ENCODE measurements at places on chromosomes 5 and 9. TPM values are rescaled to one million over a fixed set of nuclear protein-coding genes. Genes with fewer than 3 reads are reported as not detected.

The IFNE gene
- 0.39 TPM for total RNA-seq

The TNC gene
- 27.0 TPM for total RNA-seq

The TOMM5 gene
- total RNA-seq, result 86.5 TPM

The AQP3 gene
- total RNA-seq, result 0.68 TPM

GRCh38 chr5:146041180-146041789, 64.1 kb downstream of the PLAC8L1 start:
- DNase-seq, result no peak

Measured in glomerular endothelial cell (primary cell).